ENCODE measurements at places on chromosomes 2 and 18. TPM values are rescaled to one million over a fixed set of nuclear protein-coding genes. Genes with fewer than 3 reads are reported as not detected.

The CTAGE1 gene
- total RNA-seq = not detected

The NT5DC4 gene
- total RNA-seq = 4.0 TPM

The OSR1 gene
- total RNA-seq = 3.0 TPM

DNA sequence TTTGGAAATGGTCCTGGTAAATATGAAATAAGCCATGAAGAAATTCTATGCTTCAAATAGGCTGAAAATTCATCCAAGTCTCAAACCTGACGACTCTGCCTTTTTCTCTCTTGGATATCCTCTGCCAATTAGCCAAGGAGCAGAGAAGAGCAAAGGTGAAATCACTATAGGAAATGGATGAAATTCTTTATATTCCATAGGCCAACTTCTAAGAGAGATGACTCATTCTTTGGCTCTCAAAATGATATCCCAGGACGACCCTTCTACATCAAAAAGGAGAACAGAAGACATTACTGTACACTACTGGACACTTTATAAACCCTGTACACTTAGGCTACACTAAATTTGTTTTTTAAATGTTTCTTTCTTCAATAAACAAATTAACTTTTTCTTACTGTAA lies 22.7 kb downstream of the PDE1A start:
- no peak for DNase-seq

DNA sequence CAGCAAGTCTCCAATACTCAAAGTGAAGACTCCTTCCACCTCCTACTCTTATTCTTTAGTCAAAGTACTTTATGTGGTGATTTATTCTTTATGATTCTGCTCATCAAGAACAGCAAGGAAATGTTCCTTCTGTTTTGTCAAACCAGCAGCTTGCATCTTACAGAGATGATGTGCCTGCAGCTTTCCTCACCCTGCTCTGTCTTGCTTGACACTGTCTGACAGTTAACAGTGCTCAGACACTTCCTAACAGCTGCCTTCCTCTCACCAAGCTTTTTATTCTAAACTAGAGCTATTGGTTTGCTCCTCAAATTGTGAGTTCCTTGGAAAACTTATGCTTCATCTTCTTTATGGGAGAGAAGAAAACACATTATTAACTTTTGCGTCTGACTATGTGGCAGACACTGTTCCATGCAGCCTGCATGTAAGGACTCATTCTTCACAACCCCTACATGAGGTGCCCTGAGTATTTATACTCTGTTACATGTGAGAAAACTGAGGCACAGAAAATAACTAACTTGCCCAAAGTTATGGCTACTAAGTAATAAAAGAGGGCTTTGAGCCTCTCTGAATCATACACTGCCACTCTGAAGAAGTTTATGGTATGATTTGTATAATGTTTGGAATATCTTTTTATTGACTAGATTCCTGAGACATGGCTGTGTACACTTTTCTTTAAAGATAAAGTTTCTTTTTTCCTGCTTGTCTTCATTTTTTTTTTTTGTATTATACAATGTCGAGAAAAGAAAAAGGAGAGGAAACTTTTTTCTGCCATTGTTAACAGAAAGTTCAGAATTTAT lies 723.3 kb upstream of the DDX18 start:
- no peak for DNase-seq

DNA sequence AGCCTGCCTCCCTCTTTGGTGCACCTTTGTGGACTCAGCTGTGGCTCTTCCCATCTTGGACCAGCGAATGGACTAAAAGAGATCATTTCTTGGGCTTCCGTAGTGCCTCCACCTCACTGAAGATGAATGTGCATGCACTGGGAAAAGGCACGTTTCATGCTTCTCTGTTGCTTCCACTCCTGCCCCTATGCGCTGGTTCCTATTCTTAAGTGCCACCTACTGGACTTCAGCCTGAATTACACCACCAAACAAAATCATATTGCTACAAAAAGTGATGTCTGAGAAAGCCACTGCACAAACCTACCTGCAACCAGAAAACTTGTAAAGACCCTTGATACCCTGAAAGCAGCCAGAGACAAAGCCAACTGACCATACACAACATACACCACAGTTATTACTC lies 695.6 kb downstream of the TSN start:
- DNase-seq = peak; percentile 47

DNA sequence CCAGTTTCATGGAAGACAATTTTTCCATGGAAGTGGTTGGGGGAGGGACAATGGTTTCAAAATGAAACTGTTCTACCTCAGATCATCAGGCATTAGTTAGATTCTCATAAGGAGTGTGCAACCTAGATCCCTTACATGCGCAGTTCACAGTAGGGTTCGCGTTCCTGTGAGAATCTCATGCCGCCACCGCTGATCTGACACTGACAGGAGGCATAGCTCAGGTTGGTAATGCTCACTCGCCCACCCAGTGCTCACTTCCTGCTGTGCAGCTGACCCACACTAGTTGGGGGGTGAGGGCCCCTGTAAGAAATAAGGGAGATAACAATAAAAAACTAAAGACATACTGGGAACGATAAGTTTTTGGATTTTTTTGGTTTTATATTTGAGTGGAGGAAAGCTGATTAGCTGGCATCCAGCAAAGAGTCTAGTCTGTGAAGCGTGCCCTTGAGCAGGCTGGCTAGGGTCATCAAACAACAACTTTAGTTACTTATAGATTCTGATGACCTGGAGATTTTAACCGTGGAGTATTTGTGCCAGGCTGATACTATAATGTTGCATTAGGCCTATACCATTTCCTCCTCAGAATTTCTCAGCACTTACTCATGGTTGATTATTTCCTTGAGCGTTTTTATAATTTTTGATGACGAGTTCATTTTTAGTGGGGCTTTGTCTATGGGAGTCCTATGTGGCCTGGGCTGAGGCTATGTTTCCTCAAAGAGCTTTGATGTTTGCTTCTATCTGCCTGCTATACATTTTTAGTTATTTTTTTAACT lies 6.3 kb upstream of the MCFD2 start:
- DNase-seq = no peak

- DNase-seq = no peak
These were observed 130.2 kb upstream of the PKDCC start for GRCh38 chr2:41917587-41917986.

DNA sequence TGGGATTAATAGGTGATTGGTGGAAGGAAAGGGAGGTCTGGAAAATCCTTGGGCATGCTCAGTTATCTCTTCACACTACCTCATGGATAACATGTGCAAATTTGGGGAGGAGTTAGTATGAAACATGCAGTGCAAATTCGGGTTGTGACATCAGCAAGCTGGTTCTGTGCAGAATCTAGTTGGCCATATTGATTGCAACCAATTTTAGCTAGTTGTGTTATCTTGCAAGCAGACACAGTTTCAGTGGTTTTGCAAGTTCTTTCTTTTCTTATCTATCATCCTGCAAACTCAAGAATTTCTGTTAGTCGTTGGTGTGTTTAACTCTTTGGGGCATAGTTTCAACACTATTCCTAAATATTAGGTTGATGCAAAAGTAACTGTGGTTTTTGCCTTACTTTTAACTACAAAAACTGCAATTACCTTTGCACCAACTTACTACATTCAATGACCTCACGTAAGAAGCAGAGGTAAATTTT lies 135.4 kb downstream of the PTH2R start:
- no peak for DNase-seq

DNA sequence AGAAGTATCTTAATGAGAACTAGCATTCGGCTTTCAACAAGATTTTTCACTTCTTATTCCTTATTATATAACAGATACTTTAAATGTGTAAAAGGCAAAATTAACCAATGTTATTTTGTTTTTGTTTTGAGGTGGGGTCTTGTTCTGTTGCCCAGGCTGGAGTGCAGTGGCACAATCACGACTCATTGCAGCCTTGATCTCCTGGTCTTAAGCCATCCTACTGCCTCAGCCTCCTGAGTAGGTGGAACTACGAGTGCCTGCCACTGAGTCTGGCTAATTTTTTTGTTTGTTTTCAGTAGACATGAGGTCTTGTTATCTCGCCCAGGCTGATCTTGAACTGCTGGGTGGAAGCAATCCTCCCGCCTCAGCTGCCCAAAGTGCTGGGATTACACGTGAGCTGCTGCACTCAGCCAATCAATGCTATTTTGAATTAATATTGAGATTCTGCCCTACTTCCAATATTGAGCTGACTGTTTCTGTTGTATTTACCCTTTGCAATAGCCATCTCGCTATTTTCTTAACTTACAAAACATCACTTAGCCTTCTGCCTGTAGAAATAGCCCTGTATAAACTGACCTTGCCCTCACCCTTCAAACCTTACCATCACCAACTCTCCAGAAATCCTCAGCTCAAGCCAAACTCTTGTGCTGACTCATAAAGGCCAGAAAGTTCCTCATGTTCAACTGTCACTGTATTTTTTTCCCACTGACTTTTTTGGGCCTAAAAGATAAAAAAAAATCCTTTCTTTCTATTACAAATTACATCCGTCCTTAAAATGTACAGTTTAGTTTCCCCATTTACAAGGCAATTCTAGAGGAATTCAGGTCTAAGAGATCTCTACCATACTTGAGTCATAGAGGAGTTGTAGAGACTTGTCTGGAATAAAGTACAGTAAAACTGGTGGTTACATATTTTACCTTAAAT lies 94.3 kb downstream of the OLA1 start:
- DNase-seq = no peak

GRCh38 chr2:98903767-98904485 lies 32.1 kb downstream of the CRACDL start:
- no peak for DNase-seq

DNA sequence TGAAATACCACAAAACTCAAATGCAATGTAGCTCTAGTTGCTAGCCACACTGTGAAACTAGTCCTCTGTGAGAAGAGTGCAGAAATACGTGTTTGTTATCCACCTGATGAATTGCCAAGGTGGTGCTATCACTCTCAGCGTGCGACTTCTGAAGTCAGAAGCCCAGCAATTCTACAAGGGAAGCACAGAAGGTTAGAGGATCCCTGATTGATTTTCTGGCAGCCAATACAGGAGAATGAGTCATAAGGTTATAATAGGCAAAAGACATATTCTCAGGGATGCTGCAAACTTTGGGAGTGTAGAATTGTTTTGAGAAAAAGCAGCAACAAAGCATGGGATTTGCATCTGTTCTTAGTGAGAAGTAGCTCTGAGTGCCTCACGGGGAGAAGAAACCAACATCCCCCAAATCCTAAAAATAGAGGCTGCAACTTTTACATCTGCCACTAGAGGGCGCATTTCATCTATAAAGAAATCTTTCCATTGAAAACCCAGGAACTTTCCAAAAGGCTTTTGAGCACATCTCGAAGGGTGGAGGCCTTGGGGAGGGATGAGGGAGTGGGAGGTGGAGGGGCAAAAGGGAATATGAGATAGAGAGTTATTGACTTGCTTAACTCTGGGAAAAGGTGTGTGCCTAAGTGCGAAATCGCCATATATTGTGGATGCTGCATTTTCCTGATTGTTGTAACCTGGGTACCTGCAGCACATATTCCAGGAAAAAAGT lies 78.0 kb downstream of the TMEM182 start:
- DNase-seq = peak; percentile 61
